ENCODE measurements at places on chromosomes 6 and 20. TPM values are rescaled to one million over a fixed set of nuclear protein-coding genes. Genes with fewer than 3 reads are reported as not detected.

GRCh38 chr6:148464319-148465010 lies 121.8 kb downstream of the SASH1 start:
- DNase-seq: no peak

GRCh38 chr20:4613184-4613583 lies 108.5 kb upstream of the PRND start:
- no peak for DNase-seq

DNA sequence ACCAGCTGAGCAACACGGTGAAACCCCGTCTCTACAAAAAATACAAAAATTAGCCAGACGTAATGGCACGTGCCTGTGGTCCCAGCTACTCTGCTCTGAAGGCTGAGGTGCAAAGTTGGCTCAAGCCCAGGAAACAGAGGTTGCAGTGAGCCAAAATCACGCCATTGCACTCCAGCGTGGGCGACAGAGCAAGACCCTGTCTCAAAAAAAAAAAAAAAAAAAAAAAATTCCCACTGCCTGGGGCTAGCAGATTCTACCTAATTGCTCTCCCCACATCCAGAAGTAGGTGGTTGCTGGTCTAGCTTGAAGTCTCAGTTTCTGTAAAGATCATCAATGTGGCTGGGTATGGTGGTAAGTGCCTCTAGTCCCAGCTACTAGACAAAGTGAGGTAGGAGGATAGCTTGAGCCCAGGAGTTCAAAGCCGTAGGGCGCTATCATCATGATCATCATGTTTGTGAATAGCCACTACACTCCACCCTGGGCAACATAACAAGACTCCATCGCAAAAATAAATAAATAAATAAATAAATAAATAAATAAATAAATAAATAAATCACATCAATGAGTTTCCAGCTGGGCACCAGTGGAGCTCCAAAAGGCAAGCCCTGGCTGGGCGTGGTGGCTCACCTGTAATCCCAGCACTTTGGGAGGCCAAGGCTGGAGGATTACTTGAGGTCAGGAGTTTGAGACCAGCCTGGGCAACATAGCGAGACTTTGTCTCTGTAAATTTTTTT lies 6.3 kb upstream of the AP5S1 start:
- DNase-seq: no peak

The IPCEF1 gene
- polyA plus RNA-seq: 5.6 TPM
